Foreskin keratinocyte (primary cell): ENCODE measurements at places on chromosomes 16 and 17. TPM values are rescaled to one million over a fixed set of nuclear protein-coding genes. Genes with fewer than 3 reads are reported as not detected.

Gene CIBAR2
- total RNA-seq = not detected in 2 replicates

- no peak for DNase-seq
These were observed 25.6 kb downstream of the USP22 start for GRCh38 chr17:21017256-21017655.

Gene HS3ST3B1
- total RNA-seq = 1.8 and 2.1 TPM in 2 replicates

GRCh38 chr17:55285340-55286301 lies 20.9 kb downstream of the HLF start:
- no peak for DNase-seq

Gene HYDIN
- total RNA-seq = 0.27 and 0.39 TPM in 2 replicates

DNA sequence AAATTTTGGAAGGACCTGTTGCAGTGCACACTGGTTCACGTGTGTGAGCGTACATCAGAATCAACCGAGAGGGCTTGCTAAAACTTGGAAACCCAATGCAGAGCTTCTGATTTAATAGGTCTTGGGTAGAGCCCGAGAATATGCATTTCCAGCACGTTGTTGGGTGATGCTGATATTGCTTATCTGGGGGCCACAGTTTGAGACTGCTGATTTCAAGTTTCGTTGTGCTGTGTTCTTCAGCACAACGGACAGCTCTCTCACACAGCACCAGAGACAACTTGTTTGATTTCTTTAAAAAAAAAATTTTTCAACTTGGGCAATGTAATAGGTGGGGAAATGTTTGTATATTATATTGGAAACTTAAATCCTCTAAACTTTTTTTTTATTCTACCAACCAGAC lies 9.4 kb downstream of the OR4D2 start:
- no peak for DNase-seq

DNA sequence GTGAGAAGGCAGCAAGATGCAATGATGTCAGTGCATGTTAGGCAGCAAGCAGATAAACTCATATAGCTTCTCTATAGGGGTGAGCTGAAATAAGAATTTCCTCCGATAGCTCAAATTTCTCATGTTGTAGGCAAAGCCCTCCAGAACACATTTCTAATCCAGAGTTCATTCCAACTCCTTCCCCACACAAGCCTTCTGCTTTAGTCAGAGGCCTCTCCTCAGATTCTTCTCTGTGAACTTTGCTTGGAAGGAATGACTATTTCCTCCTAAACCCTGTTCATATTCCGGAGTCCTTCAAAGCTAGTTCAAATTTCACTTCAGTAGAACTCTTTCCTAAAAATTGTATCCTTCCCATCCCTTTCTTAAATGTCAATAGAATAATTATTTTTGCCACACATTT lies 144.8 kb downstream of the KCNJ2 start:
- no peak for DNase-seq
